Activated naive CD4-positive, alpha-beta T cell treated with anti-CD3 and anti-CD28 coated beads, Interleukin-2, amount 50 U/mL, for 16 hours (primary cell): ENCODE measurements at places on chromosomes 7 and 10.
A peak's percentile ranks its signal among the peaks of the same experiment; 100 is the strongest.

DNA sequence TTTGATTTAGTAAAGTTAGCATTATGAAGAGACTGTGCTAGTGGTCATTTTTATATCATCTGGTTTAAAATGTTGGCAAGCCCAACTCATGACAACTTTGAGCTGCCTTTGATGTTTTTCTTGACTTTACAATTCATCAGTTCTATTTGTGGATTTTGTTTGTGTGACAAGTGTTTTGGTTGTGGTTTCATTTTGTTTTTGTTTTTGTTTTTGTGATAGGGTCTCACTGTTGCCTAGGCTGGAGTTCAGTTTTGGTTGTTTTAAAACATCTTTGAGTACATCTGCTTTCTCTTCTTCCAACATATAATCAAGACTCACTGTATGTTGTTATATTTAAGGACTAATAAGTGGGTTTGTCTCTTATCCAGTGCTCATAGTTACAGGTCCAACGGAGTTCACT, 17.6 kb upstream of the SFR1 start:
- no peak for DNase-seq

DNA sequence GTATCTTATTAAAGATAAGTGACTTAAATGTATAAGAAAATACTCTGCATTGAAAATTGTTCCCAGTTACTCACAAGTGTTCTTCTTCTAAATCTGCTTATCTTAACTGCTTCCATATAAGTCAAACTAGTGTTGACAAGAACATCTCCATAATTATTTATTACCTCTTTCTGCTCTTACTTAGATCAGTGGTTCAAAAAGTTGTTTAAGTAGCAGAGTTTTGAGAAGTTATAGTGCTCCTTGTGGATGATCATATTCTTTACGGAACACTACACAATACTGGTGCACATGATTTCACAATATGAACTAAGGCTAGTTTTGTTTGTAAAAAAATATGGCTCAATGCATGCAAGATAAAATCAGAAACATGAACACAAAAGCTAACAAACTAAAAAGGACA, 168.4 kb downstream of the SEMA3D start:
- DNase-seq = no peak

DNA sequence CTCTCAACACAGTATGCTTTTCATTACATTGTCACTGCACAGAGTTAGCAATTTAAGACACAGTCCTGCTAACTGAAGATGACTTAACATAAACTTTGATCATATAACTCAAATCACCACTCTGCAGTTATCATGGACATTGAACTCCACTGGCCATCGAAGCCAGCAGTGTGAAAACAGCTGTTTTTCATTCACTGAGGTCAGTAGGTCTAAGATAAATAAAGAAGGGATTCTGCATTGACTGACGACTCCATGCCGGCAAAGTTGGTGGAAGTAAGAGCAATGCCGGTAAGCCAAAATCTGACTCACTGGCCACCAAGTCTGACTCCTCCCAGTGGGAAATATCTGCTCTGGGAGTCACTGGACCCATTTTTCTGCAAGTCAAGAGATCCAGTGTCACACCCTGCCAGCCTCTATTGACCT, 449.9 kb upstream of the ANKRD30A start:
- no peak for DNase-seq

DNA sequence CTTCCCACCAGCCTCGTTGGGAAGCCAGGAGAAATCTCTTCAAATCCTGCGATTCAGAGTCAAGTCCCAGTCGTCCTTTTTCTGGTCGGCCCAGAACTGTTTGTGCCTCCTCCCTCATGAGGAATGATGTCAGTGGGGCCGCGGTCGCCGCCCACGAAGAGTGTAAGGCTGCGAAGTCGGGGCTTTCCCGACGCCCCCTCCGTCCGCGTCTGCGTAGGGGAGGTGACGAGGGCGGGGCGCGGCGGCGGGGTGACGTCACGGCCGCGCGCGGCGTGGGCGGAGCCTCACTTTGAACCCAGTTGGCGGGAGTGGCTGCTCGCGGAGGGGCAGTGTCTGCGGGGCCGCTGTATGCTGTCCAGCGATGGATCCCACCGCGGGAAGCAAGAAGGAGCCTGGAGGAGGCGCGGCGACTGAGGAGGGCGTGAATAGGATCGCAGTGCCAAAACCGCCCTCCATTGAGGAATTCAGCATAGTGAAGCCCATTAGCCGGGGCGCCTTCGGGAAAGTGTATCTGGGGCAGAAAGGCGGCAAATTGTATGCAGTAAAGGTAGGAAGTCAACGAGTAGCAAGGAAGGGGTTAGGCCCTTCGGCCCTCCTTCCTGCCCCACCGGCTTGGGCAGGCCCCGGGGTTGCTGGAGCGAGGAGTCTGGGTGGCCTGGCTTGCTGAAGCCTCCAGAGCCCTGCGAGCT, at the start of gene MASTL:
Gene MASTL (plus strand): TSS at position 287 of the 689 bp plus-strand sequence. CDS start 75 bp downstream, at position 362.
- DNase-seq = peak; percentile 94

GRCh38 chr10:110641256-110641655, 2.9 kb upstream of the RBM20 start:
- DNase-seq = peak; percentile 45

- DNase-seq = no peak
Measured at GRCh38 chr7:155202106-155202871, 95.4 kb upstream of the INSIG1 start.

DNA sequence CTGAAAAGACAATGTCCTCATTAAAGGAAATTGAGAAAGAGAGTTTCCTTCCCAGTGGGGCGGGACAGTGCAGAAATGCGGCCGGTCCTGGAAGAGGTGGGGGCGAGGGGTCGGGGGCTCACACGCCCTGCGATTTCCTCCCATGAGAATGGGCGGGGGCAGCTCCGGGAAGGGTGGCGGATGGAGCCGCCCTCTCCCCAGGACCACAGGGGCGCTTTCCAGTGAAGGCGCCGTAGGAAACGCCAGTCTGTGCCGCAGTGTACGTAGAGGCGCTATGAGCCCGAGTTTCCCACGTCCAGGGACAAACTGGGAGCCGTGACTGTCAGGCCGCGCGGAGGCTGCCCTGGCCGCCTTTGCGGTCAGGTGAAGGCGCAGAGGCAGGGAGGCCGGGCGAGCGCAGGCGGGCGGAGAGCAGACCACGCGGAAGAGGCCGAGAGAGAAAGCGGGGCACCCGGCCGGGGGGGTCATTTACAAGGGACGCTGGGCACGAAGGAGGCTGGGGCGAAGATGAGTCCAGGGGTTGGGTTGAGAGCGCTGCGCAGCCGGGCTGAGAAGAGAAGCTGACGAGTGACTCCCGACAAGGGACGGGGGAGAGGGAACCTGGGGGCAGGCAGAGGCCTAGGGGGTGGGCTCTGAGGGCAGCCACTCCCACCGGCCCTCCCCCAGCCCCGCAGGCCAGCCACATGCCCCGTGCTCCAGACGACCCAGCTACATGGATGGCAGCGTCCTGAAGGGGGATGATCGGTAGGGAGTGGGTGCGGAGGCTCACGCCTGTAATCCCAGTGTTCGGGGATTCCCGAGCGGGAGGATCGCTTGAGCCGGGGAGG, 45.0 kb downstream of the ALOX5 start:
- DNase-seq = peak; percentile 64

- no peak for DNase-seq
Measured at GRCh38 chr10:127228195-127228787, 31.9 kb upstream of the INSYN2A start.

GRCh38 chr10:93408783-93409182, 73.4 kb downstream of the MYOF start:
- DNase-seq = no peak

DNA sequence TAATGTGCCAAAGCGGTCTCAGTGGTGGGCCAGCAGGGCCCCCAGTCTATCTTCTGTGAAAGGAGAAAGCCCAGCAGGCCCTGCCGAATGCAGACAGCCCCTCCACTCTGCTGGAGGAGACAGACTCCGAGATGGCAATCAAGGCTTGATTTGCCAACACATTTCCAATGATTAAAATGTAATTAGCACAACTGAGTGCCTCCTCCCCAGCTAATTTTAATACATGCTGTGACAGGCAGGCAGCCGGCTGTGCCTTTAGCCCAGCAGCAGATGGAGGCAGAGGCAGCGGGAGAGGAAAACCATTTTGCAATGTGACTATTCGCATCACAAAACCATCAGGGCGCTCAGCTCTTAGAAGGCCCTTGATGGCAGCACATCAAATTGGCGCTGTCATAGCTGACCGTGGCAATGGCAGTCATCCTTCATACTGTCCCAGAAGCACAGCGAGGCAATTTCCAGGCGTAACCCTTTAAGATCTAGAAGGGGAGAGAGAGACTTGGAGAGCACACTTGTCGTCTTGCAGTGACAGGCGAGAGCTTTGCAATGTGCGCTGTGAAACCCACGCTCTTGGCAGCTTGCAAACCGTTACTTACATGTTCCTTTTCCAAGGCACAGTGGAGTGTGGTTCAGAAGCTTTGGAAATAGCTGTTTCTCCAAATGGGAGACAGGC, 714.8 kb upstream of the GALNT17 start:
- DNase-seq = no peak

- DNase-seq = no peak
Measured at GRCh38 chr10:114393482-114393881, 10.8 kb downstream of the AFAP1L2 start.

GRCh38 chr10:14583252-14583651, 191.4 kb downstream of the FAM107B start:
- DNase-seq = peak; percentile 82

GRCh38 chr10:17989908-17990767, 38.4 kb downstream of the SLC39A12 start:
- no peak for DNase-seq

DNA sequence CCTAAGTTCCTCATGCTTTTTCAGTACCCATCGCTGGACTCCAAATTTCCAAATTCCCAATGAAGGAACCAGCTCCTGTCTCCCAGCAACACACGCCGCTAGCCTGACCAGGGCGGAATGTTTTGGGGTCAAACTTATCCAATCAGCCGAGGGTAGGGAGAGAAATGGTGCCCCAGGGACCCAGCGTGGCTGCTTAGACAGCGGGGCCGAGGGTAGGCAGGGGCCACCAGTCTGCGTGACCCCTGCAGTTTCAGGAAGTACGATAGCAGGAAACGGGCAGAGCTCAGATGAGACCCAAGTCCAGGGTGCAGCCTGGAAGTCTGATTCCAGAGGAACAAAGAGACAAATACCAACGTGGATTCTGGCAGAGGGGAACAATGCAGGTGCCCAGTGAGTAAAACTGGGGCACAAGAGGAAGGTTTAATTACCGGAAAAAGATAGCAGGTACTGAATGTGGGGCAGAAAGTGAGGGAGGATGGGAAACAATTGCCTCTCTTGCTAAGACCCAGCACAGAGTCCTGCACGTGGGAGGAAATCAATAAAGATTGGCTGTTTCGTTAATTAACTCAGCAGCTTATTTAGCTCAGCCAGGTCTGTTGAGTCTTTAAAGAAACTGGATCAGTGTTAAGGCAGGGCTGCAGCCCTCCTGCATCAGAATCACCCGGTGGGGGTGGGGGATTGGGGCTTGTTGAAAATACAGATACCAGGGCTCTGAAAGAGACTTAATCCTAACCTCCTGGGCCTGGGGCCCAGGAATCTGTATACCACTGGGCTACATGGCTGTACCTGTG, 50.4 kb upstream of the NFE2L3 start:
- DNase-seq = no peak

DNA sequence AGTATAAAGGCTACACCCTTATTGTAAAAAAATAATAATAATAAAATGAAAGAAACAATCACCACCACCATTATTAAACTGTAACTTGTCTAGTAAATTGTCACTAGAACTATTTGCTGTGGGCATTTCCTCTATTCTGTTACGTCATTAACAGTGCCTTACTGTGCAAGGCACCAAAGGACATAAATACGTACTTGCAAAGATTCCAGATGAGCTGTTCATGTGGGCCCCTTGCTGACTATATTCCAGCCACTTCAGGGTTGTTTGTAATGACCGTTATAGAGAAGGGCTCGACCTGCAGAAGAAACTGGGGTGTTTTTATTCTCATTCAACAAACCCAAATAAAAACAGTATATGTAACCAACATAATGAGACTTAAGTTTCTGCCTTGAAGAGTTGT, 60.4 kb downstream of the KLRG2 start:
- no peak for DNase-seq

DNA sequence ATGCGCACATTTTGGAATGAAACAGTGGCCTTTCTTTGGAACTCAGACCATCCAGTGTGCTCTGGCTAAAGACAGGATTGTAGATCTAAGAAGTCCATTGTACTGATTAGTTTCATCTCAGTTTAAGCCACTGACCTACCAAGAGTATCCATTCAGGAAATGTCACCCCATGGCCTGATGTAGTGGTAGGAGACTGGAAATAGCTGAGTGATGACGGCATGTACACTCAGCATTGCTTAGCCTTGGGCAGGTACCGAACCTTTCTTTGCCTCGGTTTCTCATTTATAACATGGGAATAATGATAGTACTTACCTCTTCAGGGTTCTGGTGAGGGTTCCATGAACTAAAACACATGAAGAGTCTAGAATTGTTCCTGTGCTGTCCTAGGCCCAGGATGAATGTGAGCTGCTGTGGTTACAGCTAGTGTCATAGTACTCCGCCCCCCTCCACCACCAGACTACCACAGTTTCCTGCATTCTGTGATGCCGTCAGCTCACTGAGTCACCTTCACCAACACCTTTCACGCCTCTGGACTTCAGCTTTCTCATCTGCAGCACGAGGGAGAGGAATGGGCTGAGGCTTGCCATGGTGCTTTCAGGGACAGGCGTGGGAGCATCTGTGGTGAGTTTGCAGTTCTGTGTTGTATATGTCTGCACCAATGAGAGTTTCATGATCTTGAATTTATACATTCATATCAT, 484.0 kb upstream of the GALNT17 start:
- peak; percentile 44 for DNase-seq

DNA sequence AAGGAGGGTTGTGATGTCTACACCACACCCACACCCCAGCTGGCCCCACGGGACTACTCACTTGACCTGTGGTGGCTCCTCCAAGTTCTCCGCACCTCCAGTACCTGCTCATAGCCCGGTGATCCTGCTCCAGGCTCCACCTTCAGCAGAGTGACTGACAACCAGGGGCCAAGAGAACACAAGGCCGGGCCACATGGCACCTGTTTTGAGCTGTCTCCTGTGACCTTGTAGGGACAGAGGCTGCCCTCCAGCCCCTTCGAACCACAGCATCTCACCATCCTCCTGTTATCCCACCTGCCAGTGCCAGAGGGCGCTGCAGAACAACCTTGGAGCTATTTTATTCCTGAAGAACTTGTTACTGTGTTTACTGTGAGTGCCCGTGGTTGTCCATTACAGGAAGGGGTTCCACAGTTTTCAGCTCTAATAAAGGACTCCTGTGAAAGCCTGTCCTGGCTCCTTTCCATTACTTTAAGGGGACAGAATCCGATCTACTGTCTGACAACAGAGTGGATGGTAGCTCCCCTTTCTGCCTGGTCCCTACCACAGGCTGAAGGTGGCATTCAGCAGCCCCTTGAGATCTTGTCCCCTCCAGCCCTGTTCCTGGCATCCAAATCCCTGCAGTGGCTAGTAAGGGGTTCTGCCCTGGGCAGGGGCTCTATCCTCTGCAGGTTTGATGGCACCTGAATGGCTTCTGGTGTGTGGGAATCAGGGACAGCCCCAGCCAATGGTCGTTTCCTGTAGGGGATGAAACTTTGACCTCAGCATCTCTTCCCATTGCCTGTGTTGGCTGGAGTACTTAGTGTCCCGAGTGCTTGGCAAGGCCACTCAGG, 50.8 kb downstream of the C10orf120 start:
- DNase-seq = no peak

DNA sequence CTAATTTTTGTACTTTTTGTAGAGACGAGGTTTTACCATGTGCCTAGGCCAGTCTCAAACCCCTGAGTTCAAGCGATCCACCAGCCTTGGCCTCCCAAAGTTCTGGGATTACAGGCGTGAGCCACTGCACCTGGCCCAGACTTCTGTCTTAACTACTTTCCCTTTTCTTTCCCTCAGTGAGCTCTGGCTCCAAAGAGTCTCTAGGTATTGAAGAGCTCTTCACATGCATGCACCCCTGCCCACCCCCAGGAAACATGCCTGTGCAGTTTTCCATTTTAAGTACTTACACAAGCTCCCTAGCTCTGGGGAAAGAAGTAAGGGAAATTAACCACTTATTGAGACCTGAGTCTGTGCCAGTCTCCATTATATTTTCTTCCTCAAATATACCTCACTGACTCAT, 2.0 kb downstream of the MYOZ1 start:
- no peak for DNase-seq
